Activated gamma-delta T cell treated with anti-CD3 and anti-CD28 coated beads, Interleukin-2, amount 50 U/mL, for 16 hours (primary cell): ENCODE measurements at places on chromosomes 16 and 17.
A peak's percentile ranks its signal among the peaks of the same experiment; 100 is the strongest.

- no peak for DNase-seq
These were observed 6.1 kb downstream of the MYCBPAP start for GRCh38 chr17:50514388-50514787.

GRCh38 chr17:28888832-28889231 is 8.7 kb downstream of the FLOT2 start:
- no peak for DNase-seq

- DNase-seq = no peak
These were observed 313.8 kb downstream of the C16orf95 start for GRCh38 chr16:87003414-87003755.

DNA sequence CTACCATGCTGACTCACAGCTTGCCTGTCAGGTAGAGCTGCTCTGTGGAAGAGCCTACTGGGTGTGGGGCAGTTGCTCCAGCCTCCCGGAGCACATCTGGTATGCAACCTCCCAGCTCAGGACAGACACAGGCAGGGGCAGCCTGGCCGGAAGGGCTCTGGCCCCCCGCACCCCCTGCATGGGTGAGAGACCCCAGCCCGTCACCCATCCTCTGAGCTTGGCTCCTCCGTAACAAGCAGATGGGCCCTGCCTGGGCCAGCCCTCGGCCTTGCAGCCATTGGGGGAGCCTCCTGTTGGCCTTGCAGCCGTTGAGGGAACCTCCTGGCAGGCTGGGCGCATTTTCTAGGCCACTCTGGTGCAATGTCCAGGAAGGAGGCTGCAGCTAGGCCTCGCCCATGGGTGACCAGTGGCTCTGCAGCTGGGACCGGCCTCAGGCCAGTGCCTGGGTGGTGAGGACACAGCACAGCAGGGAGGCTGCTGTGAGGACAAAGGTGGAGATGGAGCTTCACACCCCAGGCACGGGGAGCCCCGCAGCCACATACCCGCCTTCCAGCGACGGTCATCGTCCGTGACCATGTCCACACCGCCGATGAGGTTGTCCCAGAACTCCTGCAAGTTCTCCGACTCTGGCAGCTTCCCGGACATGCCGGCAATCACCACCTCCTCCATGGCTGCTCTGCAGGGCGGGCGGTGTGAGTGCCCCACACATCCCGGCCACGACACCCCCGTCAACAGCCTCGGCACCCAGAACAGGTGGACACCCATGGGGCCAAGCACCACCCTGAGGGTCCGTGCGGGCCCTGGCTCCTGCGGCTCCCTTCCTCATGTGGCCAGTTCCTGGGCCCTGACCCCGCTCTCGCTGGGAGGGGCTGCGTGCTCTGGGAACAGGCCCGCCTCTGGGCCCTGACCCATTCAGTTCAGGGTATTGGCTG is 2.0 kb downstream of the FASN start:
- no peak for DNase-seq

DNA sequence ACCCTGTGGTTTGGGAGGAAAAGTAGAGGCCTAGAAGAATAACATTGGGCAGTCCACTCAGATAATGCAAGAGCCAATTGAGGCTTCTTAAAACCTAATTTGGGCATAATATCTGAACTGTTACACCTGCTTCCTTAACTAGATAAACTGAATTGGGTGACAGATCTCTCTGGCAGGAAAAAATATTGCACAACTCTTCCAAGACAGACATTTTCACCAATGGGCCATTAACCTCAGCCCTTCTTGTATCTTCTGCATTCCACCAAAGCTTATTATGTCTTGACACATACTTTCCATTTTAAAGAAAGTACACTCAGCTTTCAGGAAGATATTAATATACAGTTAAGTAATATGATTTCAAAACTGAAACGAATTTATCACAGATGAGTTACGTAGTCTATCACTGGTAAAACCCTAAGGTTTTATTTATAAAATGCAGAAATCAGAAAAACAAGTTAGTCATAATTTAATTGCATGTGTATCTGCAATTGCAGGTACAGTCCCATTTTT is 79.9 kb upstream of the MON1B start:
- DNase-seq = no peak

GRCh38 chr16:53055541-53056391 is 975 bp downstream of the CHD9 start:
- DNase-seq = no peak

- DNase-seq = no peak
These were observed 93.3 kb downstream of the MYO1D start for GRCh38 chr17:32783602-32784001.

GRCh38 chr17:50689251-50689650 is 18.5 kb downstream of the ANKRD40 start:
- DNase-seq = no peak

DNA sequence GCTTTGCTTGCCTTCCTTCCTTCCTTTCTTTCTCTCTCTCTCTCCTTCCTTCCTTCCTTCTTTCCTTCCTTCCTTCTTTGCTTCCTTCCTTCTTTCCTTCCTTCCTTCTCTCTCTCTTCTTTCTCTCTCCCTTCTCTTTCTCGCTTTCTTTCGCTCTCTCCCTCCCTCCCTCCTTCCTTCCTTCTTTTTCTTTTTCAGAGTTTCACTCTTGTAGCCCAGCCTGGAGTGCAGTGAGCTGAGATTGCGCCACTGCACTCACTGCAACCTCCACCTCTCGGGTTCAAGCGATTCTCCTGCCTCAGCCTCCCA is 17.9 kb downstream of the FOXJ1 start:
- DNase-seq = no peak

GRCh38 chr17:63928966-63929695 is 3.0 kb downstream of the CD79B start:
- no peak for DNase-seq

DNA sequence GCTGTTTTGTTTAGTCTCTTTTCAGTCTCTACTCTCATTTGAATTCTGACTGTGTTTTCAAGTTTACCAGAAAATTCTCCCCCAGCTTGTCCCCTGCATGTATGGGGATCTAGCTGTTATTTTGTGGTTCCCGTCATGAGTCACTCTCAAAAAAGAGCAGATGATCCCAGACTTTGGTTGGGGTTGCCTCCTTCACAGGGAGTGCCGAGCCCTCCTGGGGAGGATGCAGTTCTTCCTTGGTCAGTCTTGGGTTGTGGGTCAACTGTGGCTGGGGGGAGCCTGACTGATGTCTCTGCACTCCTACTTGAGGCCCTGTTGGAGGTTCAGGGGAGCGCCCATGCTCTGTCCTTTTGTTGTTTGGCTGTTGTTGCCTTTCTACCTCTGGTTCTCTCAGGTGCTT is 37.7 kb downstream of the EPN2 start:
- DNase-seq = no peak

GRCh38 chr16:1100084-1100800 is 4.2 kb upstream of the C1QTNF8 start:
- no peak for DNase-seq

GRCh38 chr17:30236766-30237165 is 1.3 kb upstream of the SLC6A4 start:
- no peak for DNase-seq

GRCh38 chr16:54176376-54176901 is 110.1 kb downstream of the IRX3 start:
- DNase-seq = no peak

DNA sequence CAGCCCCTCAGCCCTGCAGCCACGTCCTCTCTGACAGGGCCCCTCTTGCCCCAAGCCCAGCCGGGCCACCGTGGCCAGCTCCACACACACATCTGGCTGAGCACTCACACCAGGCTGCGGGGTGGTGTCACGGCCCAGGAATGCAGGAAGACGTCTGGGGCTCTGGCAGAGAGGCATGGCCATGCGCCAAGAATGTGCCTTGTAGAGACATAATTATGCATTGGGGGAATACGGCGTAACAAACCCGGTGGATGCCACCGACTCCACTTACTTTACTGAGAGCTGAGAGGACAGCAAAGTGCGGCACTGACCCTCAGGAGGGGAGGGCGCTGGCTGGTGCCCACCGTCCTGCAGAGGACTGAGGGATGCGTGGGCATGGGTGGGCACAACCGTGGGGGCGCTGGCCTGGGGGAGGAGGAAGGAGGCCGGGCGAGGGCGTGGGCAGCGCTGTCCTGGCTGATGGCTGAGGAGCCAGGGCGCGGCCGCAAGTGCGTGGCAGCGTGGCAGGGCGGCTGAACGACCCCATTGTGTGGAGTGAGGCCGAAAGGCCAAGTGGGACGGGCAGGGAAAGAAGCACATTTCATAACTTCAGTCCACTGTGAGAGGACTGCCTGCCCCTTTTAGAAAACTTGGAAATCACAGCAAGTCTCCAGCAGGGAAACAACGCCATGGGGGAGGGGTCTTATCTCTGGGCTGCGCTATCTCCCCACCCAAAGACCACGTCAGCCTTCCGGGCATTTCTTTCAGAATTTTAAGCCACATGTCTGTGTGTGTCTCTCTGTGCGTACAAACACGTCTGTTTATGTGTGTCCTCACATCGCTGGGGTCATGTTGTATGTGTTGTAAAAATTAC is 30.6 kb downstream of the METRNL start:
- DNase-seq = no peak

DNA sequence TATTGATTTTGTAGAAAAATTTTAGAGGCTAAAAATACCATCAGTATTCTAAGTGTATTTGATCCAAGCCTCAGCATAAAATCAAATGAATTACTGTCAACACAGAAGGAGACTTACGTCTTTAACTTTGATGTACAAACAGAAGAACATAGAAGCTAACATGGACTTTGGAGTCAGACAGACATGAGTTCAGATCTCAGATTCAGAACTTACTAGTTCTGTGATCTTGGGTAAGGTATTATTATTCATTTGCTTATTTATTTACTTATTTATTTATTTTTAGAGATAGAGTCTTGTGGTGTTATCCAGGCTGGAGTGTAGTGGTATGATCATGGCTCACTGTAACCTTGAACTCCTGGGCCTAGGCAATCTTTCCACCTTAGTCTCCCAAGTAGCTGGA is 4.0 kb upstream of the SLFN12L start:
- no peak for DNase-seq

DNA sequence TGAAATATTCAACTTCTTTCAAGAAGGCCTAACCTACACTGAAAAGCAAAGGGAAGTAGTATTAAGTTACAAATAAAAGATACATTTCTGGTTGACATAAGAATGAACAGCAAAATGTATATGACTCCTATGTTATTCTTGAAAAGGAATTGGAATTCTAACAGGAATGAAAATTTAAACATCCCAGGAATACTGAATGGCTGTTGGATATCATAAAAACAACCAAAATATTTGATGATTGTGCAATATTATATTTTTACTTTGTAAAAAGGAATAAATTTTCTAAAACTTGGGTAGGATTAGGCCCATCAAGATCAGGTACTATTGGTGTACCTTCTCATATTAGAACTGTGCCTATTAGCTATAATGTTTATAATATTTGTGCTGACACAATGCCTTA is 50.0 kb downstream of the CYB5B start:
- DNase-seq = no peak

GRCh38 chr16:13503960-13504635 is 415.9 kb upstream of the ERCC4 start:
- DNase-seq = no peak

DNA sequence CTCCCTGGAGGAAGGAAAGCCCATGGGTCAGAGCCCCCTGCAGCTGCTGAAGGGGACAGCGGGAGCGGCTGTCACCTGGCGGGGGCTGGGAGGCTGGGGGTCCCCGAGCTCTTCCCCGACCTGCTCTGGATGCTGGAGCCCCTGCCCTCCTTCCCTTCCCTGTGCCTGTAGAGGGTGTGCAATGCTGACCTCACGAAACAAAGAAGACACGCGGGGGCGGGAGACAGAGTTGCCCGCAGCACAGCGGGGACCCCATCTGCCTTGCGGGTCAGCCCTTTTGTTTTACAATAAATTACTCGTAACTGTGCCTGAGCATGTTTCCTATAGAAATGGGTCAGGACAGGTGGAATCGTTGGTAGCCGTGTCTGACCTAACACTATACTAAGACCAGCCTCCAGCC is 6.3 kb downstream of the SECTM1 start:
- no peak for DNase-seq

GRCh38 chr17:42904110-42904469 is 3.5 kb downstream of the G6PC1 start:
- DNase-seq = no peak

- no peak for DNase-seq
These were observed 2.9 kb downstream of the VEZF1 start for GRCh38 chr17:57984936-57985674.

GRCh38 chr17:34736611-34737010 is 157.2 kb downstream of the TMEM132E start:
- DNase-seq = no peak

- DNase-seq = no peak
These were observed 62.2 kb downstream of the NXN start for GRCh38 chr17:917391-917811.

GRCh38 chr16:85169333-85170065 is 57.2 kb upstream of the CIBAR2 start:
- no peak for DNase-seq

GRCh38 chr17:46818316-46818928 is at the start of gene WNT3:
TSS of gene WNT3 (minus strand) at chr17:46818692. CDS start at chr17:46818597, 95 bp downstream.
- peak; percentile 32 for DNase-seq

DNA sequence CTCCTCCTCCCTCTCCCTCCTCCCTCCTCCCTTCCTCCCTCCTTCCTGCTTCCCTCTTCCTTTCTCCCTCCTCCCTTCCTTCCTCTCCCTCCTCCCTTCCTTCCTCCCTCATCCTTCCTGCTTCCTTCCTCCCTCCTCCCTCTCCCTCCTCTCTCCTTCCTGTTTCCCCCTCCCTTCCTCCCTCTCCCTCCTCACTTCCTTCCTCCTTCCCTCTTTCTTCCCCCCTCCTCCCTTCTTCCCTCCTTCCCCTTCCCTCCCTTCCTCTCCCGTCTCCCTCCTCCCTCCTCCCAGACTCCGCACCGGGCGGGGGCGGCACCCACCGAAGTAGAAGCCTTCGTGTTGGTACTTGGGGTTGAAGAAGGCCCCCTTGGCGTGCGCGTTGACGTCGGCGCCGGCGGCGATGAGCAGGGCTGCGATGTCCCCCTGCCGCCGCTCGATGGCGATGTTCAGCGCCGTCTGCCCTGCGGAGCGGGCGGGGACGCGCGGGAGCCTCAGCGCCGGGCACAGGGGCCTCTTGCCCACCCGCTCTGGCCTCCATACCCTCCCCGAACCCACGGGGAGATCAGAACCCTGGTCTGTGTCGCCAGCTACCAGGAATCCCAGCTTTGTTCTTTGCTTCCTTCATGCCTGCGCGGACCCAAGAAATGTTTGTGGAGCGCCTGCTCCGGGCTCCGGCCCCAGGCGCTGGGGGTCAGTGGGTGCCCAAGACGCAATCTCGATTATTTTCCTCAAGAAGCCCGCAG is 22.2 kb downstream of the TRPV3 start:
- peak; percentile 7 for DNase-seq

DNA sequence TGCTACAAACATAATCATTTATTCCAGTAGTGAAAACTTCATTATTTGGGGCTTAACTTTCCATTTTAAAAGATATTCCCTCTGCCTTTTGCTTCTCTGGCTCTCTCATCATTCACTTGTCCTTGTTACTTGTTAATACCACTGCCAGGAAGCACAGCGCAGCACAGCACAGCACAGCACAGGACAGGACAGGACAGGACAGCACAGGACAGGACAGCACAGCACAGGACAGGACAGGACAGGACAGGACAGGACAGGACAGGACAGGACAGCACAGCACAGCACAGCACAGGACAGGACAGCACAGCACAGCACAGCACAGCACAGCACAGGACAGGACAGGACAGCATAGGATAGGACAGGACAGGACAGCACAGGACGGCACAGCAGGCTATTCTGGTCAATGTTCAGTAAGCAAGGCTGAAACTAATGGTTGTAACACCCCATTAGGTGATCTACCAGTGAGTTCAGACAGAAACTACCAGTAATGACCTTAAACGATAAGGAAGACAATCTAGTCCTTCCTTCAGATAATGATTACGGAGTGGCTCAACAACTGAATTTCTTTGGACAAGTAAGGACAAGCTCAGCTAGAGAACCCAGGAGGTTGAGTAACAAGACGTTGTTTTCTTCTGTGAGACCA is 31.9 kb downstream of the COG1 start:
- DNase-seq = no peak
